ENCODE measurements at places on chromosomes 7 and 10.

GRCh38 chr10:74643596-74643975, 182.8 kb upstream of the KAT6B start:
- H3K36me3 ChIP-seq, result no peaks in the 10 kb centered on the region
- no peak overlapping the region for H3K4me3 ChIP-seq
- H3K27me3 ChIP-seq, result no peaks in the 10 kb centered on the region
- no peaks in the 10 kb centered on the region for H3K4me1 ChIP-seq
- H3K27ac ChIP-seq, result no peak overlapping the region

- no peaks in the 10 kb centered on the region for H3K36me3 ChIP-seq
- peaks cover 19% of the 10 kb centered on the region for H3K4me1 ChIP-seq
- H3K27ac ChIP-seq, result no peak overlapping the region
- no peaks in the 10 kb centered on the region for H3K27me3 ChIP-seq
Observed at GRCh38 chr10:33272635-33273034, 61.8 kb downstream of the NRP1 start.

DNA sequence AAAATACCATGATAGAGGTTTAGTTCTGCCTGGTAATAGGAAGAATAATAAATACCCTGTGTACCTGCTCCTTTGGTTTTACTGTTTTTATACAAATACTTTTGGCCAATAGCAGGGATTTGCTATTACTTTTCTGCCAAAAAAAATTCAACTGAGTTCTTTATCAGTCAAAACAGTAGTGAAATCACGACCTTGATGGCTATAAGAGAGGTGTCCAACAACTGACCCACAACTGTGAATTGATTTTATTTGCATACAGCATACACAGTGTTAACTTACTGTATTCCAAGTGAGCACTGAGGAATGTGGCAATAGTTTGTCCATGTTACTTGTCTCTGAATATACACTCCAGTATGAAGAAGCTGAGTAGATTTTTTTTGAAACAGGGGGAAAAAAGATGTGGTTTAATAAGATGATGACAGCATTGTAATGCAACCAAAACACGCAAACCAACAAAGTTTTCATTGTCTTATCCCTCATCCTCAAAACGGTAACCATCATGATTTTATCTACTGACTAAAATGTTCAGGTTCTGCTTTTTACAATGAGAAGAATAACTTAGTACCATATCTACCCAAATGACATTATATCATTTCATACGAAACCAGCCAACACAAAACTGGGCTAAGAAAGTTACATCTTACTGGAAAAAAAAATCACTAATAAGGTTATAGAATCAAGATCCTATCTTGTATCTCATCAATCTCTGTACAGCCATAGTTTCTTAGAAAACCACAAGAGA, 63.3 kb downstream of the GSAP start:
- no peaks in the 10 kb centered on the region for H3K36me3 ChIP-seq
- no peaks in the 10 kb centered on the region for H3K4me1 ChIP-seq
- H3K27ac ChIP-seq, result no peak overlapping the region
- H3K27me3 ChIP-seq, result no peaks in the 10 kb centered on the region
- H3K4me3 ChIP-seq, result no peak overlapping the region

GRCh38 chr7:99393355-99394187, 14.8 kb downstream of the PDAP1 start:
- peak overlapping the region; percentile 70 for H3K27ac ChIP-seq
- H3K4me3 ChIP-seq, result peak overlapping the region; percentile 49

DNA sequence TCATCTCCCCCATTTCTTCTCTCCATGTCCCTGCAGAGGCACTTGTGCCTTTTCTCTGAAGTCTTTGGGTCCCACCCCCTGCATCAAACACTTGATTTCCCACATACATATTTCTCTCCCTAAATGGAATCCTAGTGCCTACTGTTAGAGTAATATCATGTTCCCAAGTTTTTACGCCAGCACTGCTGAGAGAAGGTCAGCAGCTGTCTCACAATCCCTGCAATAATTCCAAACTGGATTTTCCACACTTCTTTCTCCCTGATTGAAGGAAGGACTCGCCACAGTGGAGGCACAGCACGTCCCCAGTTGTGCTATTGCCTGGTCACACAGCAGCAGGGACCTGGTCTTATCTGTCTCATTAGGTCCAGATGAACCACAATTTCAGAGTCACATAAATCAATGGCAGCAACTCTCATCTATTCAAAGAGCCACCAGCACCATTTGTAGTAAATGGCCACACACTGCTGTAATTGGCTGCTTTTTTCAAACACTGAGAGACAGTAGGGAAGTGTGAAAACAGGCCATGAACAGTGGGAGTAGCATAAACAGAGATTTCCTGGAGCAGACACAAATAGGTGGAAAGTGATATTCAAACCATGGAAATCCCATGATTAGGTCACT, 605.5 kb downstream of the XPNPEP1 start:
- no peaks in the 10 kb centered on the region for H3K36me3 ChIP-seq
- H3K27me3 ChIP-seq, result no peaks in the 10 kb centered on the region
- no peak overlapping the region for H3K4me3 ChIP-seq
- H3K27ac ChIP-seq, result no peak overlapping the region
- DNase-seq, result no peak

DNA sequence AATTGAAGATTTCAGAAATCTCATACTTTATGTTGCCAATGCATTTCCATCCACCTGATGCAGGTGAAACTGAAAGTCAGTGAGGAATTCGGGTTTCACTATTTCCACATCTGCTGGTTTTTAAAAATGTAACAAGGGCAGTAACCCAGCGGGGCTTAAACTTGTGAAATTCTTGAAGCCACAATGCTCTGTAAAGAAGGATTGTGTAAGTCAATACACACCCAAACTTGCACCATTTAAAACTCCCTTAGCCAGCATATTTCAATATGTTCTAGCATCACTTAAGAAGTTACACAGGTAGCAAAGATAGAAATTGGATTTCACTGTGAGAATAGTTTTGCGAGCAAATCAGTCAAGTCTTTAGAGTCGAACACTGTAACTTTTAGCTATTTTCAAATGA, 386.1 kb downstream of the PLXDC2 start:
- no peaks in the 10 kb centered on the region for H3K4me1 ChIP-seq
- H3K4me3 ChIP-seq, result no peak overlapping the region
- no peaks in the 10 kb centered on the region for H3K27me3 ChIP-seq

- H3K27me3 ChIP-seq, result no peaks in the 10 kb centered on the region
- no peaks in the 10 kb centered on the region for H3K4me1 ChIP-seq
- no peaks in the 10 kb centered on the region for H3K36me3 ChIP-seq
- no peak for DNase-seq
- H3K27ac ChIP-seq, result no peak overlapping the region
- H3K4me3 ChIP-seq, result no peak overlapping the region
Observed at GRCh38 chr10:44422570-44423101, 37.7 kb upstream of the CXCL12 start.

DNA sequence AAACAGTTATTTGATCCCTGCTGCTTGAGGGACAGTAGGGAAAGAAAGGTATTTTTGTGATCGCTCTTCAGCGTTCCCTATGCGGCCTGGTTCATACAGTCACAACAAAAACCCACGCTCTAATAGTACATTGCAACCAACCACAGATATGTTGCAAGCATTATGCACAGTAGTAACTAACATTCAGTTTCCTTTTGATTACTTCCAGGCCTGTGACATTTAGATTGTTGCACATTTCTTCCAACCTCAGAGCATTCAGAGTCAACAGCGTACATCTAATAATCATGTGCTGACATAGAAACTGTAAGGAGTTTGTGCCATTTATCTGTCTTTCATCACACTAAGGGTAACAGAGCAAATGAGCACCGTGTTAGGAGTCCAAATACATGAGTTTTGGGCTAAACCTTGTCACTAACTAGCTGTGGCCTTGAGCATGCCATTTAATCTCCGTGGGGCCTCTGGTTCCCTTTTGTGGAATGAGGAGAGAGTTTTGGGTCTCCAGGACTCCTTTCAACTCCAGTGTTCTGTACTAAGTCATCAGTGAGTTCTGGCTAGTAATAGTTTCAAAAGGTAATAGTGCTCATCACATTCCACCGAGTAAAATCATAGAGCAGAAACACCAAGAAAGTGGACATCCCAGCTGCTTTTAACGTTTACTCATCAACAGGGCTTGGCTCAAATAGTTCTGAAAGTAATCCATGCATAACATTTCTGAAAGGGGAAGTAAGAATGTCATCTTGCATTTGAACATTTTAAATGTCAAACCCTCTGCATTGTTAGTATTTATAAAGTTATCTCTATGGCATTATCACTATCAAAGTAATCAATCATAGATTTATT, 99.0 kb upstream of the FZD1 start:
- no peak overlapping the region for H3K4me3 ChIP-seq
- no peak overlapping the region for H3K27ac ChIP-seq
- H3K36me3 ChIP-seq, result no peaks in the 10 kb centered on the region

- peaks cover 12% of the 10 kb centered on the region for H3K4me1 ChIP-seq
- no peaks in the 10 kb centered on the region for H3K36me3 ChIP-seq
- DNase-seq, result no peak
- H3K4me3 ChIP-seq, result peak overlapping the region; percentile 85
Observed at GRCh38 chr7:44201813-44202212, 1.0 kb downstream of the YKT6 start.

DNA sequence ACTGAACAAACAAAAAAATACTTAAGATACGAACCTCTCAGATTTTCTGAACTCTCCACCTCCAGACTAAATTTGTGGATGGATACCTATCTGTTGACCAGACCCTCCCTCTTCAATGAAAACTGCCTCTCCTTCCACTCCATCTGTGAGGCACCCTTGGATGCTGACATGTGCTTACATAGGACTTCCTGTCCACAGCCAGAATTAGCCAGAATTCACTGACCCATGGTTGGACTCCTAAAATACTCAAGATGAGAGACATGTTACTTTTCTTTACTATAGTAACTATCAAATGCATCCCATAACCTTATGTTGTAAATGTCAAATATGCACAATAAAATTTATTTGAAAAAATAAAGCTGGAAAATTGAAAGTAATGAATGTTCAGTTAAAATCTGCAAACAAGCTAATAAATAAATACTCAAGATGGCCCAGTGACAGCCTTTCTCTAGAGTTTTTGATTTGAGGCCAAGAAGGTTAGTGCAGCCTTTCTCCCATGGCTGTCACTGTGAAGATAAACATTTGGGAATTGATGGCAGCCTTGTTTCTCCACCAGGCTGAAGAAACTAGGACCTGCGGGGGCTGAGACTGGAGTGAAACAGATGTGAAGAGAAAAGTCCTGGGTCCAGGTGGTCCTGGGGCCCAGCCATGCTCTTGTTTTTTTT, 287.0 kb downstream of the ZEB1 start:
- DNase-seq, result no peak
- H3K4me1 ChIP-seq, result no peaks in the 10 kb centered on the region
- no peaks in the 10 kb centered on the region for H3K36me3 ChIP-seq
- H3K4me3 ChIP-seq, result no peak overlapping the region
- no peaks in the 10 kb centered on the region for H3K27me3 ChIP-seq
- no peak overlapping the region for H3K27ac ChIP-seq

GRCh38 chr7:89887489-89887888, 266.8 kb upstream of the STEAP1 start:
- no peak overlapping the region for H3K27ac ChIP-seq
- H3K4me1 ChIP-seq, result no peaks in the 10 kb centered on the region
- no peak overlapping the region for H3K4me3 ChIP-seq
- no peak for DNase-seq

GRCh38 chr10:119079599-119080520, 757 bp downstream of the EIF3A start:
- peak overlapping the region; percentile 92 for H3K27ac ChIP-seq
- peak overlapping the region; percentile 76 for H3K4me3 ChIP-seq
- no peaks in the 10 kb centered on the region for H3K36me3 ChIP-seq
- H3K4me1 ChIP-seq, result peaks cover 23% of the 10 kb centered on the region
- DNase-seq, result peak; percentile 54

- no peak overlapping the region for H3K4me3 ChIP-seq
- H3K27ac ChIP-seq, result no peak overlapping the region
- no peaks in the 10 kb centered on the region for H3K36me3 ChIP-seq
- no peaks in the 10 kb centered on the region for H3K27me3 ChIP-seq
Observed at GRCh38 chr7:152959610-152960009, 200.1 kb downstream of the ACTR3B start.

DNA sequence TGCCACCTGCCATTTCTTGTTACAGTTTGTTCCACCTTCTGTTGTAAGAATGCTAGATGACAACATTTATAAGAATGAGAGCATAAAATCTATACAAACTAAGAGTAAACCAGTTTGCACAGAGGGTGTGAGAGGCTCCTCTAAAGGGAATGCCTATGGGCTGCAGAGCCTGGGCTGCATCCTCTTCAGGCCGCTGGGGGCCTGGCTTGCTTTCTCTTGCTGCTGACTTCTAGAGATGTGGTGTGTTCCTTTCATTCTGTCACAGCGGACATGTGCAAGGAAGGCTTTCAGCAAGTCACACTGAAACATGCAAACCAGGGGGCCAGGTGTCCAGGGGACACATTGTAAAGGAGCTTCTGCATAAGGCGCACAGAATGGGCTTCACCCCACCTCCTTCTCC, 7.1 kb upstream of the ATP6V1F start:
- no peak for DNase-seq
- no peak overlapping the region for H3K4me3 ChIP-seq
- no peaks in the 10 kb centered on the region for H3K27me3 ChIP-seq
- H3K4me1 ChIP-seq, result peaks cover 21% of the 10 kb centered on the region
- H3K36me3 ChIP-seq, result peaks cover 54% of the 10 kb centered on the region

GRCh38 chr10:30433306-30433729, 666 bp upstream of the MAP3K8 start:
- peaks cover 35% of the 10 kb centered on the region for H3K4me1 ChIP-seq
- peak; percentile 73 for DNase-seq
- peak overlapping the region; percentile 96 for H3K4me3 ChIP-seq
- H3K36me3 ChIP-seq, result no peaks in the 10 kb centered on the region
- peak overlapping the region; percentile 98 for H3K27ac ChIP-seq

DNA sequence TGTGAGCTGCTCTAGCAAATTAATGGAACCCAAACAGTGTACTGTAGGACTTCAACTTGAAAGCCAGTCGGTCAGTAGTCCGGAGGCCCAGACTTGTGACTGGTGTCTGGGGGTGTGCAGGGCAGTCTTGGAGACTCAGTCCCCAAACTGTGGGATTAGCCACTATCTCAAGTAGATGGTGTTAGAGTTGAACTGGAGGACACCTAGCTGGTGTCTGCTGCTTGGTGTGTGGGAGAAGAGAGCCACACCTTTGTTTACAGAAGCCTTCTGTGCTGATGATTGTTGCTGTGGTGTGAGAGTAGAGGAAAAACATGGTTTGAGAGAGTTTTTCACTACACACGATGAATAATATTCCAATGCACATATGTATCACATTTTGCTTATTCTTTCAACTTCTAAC, 47.4 kb downstream of the CUL2 start:
- H3K27me3 ChIP-seq, result no peaks in the 10 kb centered on the region
- no peaks in the 10 kb centered on the region for H3K36me3 ChIP-seq
- no peak overlapping the region for H3K27ac ChIP-seq
- H3K4me3 ChIP-seq, result no peak overlapping the region
- no peak for DNase-seq
- no peaks in the 10 kb centered on the region for H3K4me1 ChIP-seq

GRCh38 chr10:92267343-92267742, 23.5 kb downstream of the CPEB3 start:
- no peaks in the 10 kb centered on the region for H3K36me3 ChIP-seq
- H3K27me3 ChIP-seq, result no peaks in the 10 kb centered on the region
- no peaks in the 10 kb centered on the region for H3K4me1 ChIP-seq

GRCh38 chr7:86969865-86970264, 89.6 kb downstream of the ELAPOR2 start:
- no peak overlapping the region for H3K4me3 ChIP-seq
- H3K27ac ChIP-seq, result no peak overlapping the region
- no peaks in the 10 kb centered on the region for H3K27me3 ChIP-seq
- H3K36me3 ChIP-seq, result no peaks in the 10 kb centered on the region
- H3K4me1 ChIP-seq, result no peaks in the 10 kb centered on the region
- DNase-seq, result no peak

Data from tibial nerve (tissue), 4 donors.